ENCODE measurements at places on chromosomes 16 and 17.
A peak's percentile ranks its signal among the peaks of the same experiment; 100 is the strongest.

DNA sequence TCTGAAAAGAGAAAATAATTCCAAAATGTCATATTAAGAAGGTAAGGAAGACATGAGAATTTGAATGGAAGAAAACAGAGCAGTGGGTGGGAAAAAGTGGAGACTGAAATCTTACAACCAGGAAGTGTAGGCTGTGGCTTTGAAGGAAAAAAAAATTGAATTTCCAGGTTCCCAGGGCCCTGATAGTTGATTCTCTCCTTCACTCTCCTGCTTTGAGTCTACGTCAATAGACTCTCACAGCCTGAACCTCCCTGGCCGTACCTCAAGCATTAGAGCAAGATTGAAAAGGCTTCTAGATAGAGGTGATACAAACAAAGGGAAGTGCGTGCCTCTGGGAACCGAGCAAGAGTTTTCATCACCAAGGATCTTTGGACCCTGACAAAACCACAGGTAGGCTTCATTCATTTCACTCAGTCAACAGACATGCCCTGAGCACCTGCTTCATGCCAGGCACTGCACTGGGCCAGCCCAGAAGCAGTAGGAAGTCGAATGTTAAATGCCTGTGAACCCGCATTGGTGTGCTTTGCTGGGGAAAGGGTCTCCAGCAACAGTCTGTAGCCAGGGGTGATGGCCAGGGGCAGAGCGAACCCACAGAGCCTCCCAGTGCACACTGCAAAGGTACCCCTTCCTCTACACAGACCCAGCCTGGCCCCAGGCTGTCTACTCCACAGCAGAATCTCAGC is 163.9 kb downstream of the SLC39A11 start:
- DNase-seq: no peak

- no peak for DNase-seq
Measured at GRCh38 chr16:66444049-66444481, 17.0 kb downstream of the BEAN1 start.

DNA sequence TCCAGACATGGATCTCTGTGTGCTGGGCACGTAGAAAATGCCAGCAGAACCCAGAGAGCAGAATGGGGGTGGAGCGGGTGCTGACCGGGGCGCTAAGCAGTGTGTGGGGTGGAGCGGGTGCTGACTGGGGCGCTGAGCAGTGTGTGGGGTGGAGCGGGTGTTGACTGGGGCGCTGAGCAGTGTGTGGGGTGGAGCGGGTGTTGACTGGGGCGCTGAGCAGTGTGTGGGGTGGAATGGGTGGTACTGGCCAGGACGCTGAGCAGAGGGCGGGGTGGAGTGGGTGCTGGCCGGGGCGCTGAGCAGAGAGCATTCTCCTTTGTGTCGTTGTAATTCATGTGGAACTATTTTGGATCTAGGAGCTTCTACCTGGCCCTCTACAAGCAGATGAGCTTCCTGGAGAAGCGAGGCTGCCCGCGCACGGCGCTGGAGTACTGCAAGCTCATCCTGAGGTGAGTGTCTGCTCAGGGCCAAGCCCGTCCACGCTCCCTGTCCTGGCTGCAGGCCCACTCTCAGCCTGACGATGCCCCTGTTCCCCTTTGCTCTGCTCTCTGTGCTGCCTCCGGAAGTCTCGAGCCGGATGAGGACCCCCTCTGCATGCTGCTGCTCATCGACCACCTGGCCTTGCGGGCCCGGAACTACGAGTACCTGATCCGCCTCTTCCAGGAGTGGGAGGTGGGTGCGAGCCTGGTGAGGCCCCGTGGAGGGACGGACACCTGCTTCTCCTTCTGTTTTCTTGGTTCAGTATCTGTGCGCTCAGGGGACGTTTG is 20.3 kb upstream of the MC1R start:
- DNase-seq: no peak

DNA sequence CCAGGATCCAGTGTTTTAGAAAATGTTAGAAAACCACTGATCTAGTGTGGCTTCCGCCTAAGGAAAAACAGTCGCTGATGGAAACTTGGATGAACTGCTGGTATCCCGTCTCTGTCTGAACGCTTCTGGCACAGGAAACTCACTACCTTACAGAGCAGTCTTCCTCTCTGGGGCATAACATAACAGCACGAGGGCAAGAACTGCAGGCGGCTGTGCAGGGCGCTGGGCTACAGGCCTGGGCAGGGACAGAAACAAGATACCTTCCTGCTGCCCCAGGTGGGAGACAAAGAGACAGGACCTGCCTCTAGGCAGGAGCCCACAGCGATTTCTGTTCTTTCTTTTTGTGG is 10.5 kb downstream of the MXRA7 start:
- DNase-seq: peak; percentile 37

- peak; percentile 53 for DNase-seq
Measured at GRCh38 chr17:65064452-65065019, 8.0 kb upstream of the GNA13 start.

GRCh38 chr16:87963400-87963799 is 12.2 kb downstream of the BANP start:
- DNase-seq: no peak

GRCh38 chr16:51449441-51449840 is 298.4 kb upstream of the SALL1 start:
- DNase-seq: no peak
